ENCODE measurements at places on chromosomes 4 and X.

- no peak for DNase-seq
Observed at GRCh38 chr4:78310007-78310739, 241.4 kb upstream of the ANXA3 start.

- DNase-seq: no peak
Observed at GRCh38 chrX:120111611-120112010, 4.1 kb downstream of the RHOXF1 start.

- DNase-seq: no peak
Observed at GRCh38 chrX:43897290-43897689, 15.0 kb upstream of the MAOB start.

- no peak for DNase-seq
Observed at GRCh38 chrX:11446336-11446735, 153.1 kb downstream of the AMELX start.

- DNase-seq: no peak
Observed at GRCh38 chr4:60809486-60809800, 390.7 kb upstream of the ADGRL3 start.
